GM03348 (cell line): ENCODE measurements at places on chromosomes 16 and 17.
A peak's percentile ranks its signal among the peaks of the same experiment; 100 is the strongest.

- no peak for DNase-seq
These were observed 4.5 kb downstream of the TNFSF12 start for GRCh38 chr17:7553356-7553755.

DNA sequence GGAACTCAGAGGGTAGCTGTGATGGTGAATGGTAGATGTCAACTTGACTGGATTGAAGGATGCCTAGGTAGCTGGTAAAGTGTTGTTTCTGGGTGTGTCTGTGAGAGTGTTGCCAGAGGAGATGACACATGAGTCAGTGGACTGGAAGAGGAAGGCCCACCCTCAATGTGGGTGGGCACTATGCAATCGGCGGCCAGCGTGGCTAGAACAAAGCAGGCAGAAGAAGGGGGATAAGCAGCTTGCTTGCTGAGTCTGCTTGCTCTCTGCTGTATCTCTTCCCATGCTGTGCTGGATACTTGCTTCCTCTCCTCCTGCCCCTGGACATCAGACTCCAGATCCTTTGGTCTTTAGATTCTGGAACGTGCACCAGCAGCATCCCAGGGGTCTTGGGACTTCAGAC, 128.1 kb downstream of the AIPL1 start:
- DNase-seq, result no peak

DNA sequence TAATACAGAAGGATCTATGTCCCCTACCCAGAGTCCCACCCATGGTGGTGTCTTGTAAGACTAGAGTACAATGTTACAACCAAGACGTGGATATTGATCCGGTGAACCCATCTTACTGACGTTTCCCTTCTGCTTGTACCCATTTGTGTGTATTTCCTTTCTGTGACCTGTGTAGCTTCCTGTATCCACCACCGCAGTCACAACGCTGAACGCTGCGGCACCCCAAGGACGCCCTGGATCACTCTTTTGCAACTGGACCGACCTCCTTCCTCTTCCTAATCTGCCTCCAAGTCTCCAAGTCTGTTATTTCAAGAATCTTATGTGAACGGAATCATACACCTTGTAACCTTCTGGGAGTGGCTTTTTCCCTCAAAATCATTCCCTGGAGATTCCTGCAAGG, 33.5 kb upstream of the CBX4 start:
- no peak for DNase-seq

- DNase-seq, result peak; percentile 76
These were observed 3.3 kb downstream of the GRN start for GRCh38 chr17:44348234-44348987.

GRCh38 chr17:28549236-28550132, 2.9 kb downstream of the UNC119 start:
- DNase-seq, result no peak
